ENCODE measurements at places on chromosomes 11 and 22.
A peak's percentile ranks its signal among the peaks of the same experiment; 100 is the strongest.

- DNase-seq = no peak
These were observed 81.1 kb upstream of the CRTAM start for GRCh38 chr11:122757201-122757600.

GRCh38 chr22:50621948-50622722, 5.8 kb downstream of the ARSA start:
- peak; percentile 37 for DNase-seq

DNA sequence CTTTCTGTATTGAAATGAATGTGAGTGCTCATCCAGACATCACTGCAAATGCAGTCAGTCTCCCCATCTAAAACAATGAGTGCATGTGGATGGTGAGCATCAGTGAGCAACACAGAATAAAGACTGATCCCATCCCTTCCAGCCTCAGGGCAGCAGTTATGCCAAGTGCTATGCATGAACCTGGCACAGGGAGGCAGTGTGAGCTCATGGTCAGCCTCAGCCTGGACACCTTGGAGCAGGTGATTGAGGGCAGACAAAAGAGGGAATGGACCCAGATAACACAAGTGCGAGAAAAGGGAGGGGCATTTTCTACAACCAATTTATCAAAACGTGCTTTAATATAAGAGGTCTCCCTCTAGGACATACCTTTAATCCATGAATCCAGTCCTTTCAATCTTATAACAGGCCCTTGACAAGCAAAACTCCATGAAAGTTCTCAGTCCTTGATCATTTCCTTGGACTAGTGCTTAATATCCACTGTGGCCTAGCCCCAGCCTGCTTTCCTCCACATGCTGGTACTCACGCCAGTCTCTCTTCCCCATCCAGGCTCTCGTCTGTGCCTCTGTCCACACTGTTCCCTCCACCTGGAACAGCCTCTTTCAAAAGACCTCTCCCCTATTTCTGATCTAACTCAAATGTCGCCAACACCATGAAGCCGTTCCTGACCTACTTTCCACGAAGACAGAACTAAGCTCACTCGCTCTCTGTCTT, 50.5 kb upstream of the LRRC55 start:
- DNase-seq = no peak

DNA sequence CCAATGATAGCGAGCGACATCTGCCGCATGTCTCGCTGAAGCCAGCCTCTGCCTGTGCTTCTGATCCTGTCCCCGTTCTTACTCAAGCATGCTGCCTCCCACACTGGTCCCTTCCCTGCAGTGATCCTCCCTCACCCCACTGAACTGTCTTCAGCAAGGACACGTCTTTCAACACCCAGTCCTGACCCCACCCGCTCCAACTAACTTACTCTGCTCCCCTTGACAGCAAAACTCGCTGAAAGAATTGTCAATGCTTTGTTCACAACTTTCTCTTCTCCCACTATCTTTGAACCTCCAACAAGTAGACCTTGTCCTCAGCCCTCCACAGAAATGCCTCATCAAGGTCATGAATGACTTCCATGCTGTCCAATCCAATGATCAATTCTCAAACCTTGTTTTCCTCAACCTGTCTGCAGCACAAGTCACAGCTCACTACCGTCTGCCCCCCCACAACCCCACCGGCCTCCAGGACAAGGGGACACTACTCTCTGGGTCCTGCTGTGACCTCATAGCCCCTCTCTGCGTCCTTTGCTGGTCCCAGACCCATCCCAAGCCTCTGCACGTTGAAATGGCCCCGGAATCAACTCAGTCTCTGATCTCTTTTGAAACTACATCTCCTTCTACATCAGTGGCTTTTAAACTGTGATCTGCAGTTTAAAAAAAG, 108.0 kb downstream of the MICAL3 start:
- DNase-seq = no peak

Measured in activated CD4-positive, alpha-beta T cell treated with anti-CD3 and anti-CD28 coated beads, Interleukin-2, Interleukin-6, amounts not matched to agents 100 ng/mL and 50 ng/mL, durations not matched to agents 16 hours and 8 hours (primary cell).